ENCODE measurements at places on chromosomes 11 and 22.

GRCh38 chr11:18394928-18395734 is 768 bp downstream of the LDHA start:
- DNase-seq: no peak

DNA sequence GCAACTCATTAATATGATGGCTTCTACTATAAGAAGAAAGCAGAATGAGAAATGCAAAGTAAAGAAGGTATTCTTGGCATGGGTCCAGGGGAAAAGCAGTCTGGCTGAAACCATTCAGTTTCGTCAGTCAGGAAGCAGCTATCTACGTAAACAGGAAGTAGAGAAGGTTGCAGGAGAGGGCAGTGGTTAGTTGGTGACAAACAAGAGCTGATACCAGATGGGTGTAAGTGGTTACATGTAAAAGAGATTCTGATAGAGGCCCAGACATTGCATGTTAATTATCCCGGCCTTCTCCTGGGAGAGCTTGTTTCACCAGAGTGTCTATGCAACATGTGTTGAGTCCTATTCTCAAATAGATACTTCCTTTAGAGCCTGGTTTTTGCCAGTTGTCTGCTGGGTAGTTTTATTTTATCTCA is 58.4 kb upstream of the PSMA1 start:
- peak; percentile 16 for DNase-seq

- DNase-seq: no peak
Measured at GRCh38 chr11:15944460-15944859, 411.9 kb downstream of the SOX6 start.

GRCh38 chr11:76589477-76589876 is 81.1 kb downstream of the LRRC32 start:
- DNase-seq: no peak

- DNase-seq: no peak
Measured at GRCh38 chr11:16047073-16047472, 309.3 kb downstream of the SOX6 start.

DNA sequence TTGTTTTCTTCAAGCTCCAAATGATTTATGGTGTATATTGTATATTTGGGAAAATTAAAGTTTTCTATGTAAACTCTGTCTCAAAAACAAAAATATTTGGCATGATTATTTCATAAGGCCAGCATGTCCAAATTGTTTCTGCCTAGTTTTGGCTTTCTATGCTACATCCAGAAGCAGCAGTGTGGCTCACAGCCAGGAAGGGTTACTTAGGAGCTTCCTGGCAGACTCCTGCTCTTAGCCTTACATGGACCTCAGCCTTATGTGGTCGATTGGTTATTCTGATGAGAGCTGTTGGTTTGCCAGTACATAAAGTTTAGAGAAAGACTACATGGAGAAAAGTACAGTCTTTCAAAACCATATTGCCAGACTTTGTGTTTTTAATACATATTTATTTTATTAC is 297.7 kb upstream of the FAT3 start:
- no peak for DNase-seq

DNA sequence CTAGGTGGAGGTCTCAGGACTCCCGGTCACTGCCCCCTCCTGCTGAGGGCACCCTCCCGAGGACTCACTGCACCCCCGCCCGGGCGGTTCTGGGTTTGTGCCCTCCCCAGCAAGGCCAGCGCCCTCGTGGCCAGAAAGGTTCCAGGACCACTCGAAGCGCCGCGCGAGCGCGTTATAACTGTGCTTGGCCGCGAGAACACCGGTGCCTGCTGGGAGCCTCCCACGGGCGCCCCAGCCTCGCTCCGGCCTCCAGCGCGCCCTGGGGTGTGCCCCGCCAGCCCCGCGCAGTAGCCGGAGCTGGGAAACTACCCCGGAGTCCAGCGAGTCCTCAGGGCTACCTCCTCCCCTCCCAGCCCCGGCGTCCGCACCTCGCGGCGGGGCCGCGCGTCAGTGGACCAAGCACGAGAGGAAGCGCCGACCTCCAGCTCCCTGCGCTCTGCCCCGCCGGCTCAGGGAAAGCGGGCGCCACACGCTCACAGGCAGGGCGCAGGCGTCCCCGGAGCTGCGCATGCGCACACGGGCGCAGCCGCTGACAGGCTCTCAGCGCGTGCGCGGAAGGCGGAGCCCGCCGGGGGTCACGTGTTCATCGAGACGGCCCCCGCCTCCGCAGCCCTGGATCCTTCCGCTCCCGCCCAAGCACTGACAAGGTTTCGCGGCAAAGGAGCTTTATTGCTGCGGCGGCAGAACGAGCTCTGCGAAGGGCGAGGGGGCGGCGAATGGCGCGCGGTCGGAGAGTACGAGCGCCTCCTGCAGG is at the start of gene SCO2:
Gene SCO2 (minus strand): TSS at position 495 of the 754 bp plus-strand sequence. CDS start 1,187 bp downstream, outside the sequence.
- DNase-seq: peak; percentile 95

GRCh38 chr22:35719212-35719875 is 1.7 kb downstream of the APOL5 start:
- DNase-seq: no peak

DNA sequence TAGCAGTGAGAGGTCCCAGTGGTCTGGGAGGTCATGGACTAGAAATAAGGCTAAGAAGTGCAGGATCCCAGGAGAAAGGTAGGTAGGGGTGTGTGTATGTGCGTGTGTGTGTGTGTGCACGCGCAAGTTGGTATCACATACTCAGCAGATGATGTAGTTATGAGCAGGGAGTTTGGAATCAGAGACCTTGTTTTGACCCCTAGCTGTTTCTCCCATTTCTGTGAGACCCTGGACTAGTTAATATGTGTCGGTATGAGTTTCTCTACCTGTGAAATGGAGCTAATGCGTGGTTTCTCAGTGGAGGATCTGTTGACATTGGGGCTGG is 1.3 kb downstream of the SERPING1 start:
- no peak for DNase-seq
